ENCODE measurements at places on chromosomes 6 and 20.
A peak's percentile ranks its signal among the peaks of the same experiment; 100 is the strongest.

DNA sequence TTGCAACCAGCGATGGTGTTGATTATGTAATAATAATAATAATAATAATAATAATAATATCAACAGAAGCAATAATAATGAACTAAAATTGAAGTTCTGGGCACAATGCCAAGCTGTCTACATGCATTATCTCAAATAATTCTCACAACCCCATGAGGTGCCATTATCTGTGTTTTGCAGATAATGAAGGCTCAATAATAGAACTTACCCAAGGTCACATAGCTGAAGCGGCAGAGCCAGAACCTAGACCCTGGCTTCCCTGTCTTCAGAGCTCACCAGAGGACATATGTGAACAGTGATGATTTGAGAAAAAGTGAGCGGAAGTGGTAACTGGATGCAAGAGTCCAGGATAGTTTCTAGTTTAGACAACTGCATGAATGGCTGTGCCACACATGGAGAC lies 91.0 kb downstream of the HIVEP1 start:
- no peak for DNase-seq

DNA sequence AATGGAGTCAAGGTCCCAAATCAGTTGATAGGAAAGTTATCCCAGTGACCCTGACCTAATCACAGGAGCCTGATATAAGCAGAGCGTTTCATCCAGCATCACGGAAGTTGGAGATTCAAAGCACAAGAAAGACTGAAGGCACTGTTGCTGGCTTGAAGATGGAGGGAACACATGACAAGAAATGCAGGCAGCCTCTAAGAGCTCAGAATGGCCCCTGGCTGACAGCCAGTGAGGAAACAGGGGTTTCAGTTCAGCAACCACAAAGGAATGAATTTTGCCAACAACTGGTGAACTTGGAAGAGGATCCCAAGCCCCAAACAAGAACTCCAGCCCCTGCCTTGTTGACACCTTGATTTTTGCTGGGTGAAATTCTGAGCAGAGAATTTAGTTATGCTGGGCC lies 778.5 kb downstream of the MAFB start:
- no peak for DNase-seq

DNA sequence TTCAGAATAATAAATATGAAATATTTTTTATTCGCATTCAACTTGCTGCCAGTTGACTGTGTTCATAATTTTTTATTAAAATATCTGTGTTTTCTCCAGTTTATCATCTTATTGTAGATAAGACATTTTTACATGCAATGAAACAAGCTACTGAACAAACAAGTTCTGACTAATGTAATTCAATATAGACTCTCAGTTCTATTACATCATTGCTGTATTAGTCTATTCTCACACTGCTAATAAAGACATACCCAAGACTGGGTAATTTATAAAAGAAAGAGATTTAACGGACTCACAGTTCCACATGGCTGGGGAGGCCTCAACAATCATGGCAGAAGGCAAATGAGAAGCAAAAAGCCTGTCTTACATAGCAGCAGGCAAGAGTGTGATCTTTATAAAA lies 1357.7 kb upstream of the CITED2 start:
- DNase-seq: peak; percentile 1

DNA sequence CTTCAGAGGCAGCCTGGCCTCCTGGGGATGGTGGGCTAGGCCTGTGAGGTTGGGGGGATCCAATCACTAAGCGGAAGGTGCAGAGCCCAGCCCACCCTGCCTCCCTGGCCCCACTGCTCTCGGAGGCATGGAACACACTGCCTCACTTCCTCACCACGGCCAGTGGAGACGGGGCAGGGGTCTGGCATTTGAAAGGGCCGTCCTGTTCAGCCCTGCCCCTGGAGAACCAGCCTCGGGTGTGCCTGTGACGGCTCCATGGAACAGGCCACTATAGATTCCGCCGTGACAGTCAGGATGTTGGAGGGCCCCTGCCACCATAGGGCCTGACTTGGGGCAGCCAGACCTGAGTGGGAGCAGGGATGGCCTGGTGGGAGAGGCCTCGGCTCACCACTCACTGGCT lies 110.2 kb downstream of the DACT2 start:
- DNase-seq: no peak

- peak; percentile 11 for DNase-seq
Observed at GRCh38 chr6:118963003-118963402, 28.0 kb upstream of the MCM9 start.

DNA sequence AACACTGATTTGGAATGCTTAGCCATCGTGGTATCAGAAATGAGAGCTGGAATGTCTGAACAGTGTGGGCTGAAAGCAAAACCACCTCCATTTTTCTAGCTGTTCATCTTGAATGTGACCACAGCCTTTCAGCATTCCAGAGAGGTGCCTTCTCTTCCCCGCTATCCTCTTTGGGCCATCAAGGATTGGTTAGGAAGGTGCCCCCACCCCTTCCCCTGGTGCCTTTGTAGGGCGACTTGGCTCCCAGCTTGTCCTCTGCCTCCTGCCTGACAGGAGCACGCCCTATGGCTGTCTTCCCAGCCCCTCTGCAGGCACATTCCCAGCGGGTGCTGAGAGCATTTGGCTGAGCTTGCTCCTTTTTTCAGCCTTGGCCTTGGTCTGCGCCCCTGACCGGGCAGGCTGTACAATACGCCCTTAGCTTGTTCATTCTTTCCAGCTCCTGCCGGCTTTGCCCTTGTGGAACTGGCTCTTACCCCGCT lies 97.5 kb downstream of the ARMC2 start:
- DNase-seq: no peak

Measured in DMS53 (cell line).